HuH-7 (cell line): ENCODE measurements at places on chromosomes 6 and 20.

- DNase-seq = peak; percentile 17
Measured at GRCh38 chr6:138160329-138161087, 1.2 kb upstream of the ARFGEF3 start.

DNA sequence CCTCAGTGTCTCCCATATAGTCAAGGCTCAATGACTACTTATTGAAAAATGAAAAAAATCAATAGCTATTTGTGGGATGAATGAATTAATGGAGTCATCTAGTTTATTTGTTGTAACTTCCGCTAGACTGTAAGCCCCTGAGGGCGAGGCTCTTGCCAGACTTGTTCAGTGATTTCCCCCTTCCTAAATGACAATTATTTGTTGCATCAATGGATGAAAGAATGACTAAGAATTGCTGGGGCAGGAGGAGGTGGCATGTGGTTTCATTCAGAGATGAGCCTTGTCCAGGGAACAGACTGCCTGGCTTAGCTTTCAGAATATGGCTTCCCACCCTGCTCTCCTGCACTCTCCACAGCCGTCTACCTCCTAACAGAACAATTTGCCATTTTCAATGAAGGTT lies 1.1 kb upstream of the PRELID3B start:
- DNase-seq = no peak

DNA sequence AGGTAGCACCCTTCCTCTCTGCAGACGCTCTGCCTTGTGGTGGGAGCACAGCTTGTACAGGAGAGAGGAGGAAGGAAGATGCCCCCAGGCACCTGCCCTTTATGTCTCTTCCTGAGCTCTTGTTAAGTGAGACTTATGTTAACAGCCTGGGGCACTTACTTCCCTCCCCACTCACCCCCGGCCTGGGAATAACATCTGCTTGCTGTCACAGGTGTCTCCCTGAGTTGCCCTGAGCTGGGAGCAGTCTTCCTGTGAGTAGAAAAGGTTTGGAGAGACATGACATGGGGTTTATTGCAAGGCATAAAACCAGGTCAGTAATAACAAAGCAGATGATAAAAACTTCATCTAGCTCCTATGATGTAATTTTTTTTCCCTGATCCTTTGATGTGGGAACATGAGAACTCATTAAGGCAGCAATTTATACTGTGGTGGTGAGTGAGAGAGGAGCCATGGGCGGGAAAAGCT lies 1.9 kb downstream of the SSTR4 start:
- no peak for DNase-seq

DNA sequence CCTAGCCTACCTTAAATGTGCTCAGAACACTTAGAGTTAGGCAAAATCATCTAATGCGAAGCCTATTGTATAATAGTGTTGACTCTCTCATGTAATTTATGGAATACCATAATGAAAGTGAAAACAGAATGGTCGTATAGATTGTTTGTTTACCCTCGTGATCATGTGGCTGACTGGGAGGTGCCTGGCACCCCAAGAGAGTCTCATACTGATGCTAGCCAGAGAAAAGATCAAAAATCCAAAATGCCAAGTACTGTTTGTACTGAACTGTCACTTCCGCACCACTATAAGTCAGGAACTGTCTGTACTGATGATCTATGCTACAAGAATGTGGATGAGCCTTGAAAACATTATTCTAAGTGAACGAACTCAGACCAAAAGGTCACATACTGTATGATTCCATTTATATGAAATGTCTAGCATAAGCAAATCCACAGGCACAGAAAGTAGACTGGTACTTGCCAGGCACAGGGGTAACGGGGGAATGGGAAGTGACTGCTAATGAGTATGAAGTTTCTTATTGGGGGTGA lies 22.4 kb downstream of the ZMYND8 start:
- no peak for DNase-seq

DNA sequence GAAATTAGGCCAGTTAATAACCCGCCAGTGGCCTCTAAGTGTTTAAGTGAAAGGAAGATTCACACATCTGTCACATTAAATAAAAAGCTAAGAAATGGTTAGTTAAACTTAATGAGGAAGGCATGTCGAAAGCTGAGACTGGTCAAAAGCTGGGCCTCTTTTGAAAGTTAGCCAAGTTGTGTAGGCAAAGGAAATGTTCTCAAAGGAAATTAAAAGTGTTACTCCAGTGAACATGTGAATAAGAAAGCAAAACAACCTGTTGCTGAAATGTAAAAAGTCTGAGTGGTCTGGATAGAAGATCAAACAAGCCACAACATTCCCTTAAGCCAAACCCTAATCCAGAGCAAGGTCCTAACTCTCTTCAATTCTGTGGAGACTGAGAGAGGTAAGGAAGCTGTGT lies 10.9 kb upstream of the MTRF1L start:
- DNase-seq = no peak

DNA sequence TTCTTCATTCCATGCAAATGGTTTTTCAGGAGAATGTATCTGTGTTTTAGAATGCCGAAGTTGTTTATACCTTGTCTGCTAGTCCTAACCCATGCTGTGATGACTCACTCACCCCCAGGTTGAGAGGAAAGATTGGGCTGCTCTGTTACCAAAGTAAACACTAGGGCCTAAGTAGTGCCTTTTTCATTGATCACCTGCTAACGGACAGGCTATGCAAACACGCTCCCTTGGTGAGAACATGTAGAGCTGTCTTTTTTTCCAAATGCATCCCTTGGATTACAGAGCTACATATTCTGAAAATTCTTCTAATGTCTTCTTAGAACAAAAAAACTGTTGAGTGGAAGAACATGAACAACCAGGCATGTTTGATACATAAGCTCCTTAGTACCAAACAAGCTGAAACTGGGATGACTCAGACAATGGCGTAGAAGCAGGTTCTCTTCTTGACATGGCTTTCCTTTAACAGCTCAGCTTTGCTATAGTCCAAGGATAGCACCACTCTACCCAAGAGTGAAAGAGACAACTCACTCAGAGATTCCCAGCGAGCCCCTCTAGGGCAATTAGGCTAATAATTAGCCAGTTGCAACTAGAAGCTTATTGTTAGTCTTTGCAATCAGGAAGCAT lies 20.5 kb downstream of the PERP start:
- peak; percentile 64 for DNase-seq

DNA sequence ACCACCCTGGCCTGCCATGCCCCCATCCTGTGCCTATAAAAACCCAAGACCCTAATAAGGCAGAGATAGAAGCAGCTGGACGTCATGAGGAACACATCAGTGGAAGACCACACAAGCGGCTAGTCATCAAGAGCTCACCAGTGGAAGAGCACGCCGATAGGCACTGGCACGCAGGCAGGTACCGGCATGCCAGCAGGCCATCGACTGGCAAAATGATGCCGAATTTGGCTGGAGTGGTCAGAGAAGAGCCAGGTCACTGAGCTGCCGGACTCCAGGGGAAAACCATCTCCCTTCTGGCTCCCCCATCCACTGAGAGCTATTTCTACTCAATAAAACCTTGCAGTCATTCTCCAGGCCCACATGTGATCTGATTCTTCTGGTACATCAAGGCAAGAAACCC lies 227.6 kb upstream of the EXOC2 start:
- no peak for DNase-seq

DNA sequence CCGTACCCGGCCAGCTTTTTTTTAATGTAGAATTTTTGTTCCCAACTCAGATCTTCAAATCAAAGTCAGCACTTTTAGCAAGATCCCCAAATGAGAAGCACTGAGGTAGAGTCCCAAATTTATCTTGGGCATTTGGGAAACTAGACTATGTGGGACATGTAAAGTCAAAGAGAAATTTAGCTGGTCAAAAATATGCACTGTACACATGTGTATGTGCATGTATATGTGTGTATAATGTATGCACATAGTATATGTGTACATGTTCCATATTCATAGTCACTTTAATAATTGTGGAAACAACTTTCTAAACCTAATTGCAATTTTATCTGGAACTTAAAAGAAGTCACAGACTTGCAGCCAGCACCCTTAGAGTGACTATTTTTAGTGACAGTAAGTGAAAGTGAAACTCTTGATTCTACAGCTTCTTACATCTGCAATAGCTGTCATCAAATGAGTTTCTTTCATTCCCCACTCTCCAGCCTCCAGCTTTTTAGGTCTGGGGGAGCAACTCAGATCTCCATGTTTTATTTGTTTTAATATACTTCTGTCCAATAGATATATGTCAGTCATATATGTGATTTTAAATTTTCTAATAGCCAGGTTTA lies 53.6 kb downstream of the CDC40 start:
- no peak for DNase-seq

DNA sequence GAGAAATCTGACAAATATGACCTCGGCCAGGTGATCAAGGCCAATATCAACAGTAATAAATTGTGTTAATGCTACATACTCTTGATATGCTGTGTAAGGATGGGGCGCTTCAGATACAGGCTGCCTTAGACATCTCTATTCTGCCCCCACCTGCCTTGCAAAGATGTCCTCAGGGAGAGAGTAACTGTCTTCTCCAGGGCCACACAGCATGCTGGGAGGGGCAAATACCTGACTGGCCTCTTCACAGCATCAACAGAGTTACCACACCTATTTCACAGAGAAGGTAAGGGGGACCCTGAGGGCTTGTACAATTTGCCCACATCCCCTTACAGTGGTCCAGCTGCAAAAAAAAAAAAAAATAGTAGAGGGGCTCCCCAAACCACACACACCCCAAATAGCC lies 17.2 kb upstream of the KIAA1755 start:
- DNase-seq = no peak

DNA sequence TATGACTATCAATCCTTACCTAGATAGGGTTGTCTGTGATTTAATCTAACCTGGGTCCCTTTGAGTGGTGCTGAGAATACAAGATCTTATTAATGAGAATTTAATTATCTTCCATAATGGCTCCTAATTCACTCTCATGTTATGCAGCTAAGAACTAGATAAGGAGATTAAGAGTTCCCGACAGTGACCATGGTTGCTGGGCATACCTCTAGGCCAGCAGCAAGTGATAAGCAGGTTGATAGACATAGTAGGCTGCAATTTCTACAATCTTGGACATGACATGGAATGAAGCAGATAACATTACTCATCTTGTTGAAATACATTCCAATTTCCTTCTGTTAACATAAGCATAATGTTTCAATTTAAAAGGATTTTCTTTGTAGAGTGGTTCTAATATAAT lies 27.1 kb downstream of the SPACA1 start:
- no peak for DNase-seq

DNA sequence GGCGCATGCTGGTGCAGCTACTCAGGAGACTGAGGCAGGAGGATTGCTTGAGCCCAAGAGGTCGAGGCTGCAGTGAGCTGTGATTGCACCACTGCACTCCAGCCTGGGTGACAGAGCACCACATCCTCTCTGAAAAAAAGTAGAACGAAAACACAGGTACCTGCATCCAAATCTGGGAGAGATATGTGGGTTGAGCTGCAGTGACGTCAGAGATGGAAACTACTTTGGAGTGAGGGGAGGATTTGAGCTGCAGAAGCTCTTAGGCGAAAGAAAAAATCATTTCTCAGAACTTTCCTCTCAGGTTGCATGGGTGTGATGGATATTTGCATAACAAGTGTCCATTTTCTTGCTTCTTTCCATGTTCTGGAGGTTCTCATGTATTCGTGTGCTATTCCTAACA lies 4.0 kb upstream of the TULP1 start:
- no peak for DNase-seq

- DNase-seq = no peak
Measured at GRCh38 chr6:18485660-18486435, 98.7 kb downstream of the RNF144B start.

DNA sequence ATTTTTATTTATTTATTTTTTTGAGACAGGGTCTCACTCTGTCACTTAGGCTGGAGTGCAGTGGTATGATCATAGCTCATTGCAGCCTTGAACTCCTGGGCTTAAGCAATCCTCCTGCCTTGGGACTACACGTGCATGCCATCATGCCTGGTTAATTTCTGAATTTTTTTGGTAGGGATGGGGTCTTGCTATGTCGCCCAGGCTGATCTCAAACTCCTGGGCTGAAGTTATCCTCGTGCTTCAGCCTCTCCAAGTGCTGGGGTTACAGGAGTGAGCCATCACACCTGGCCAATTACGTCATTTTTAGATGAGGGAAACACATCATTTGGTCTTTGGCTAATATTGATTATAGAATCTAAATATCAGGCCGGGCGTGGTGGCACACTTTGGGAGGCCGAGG lies 32.1 kb downstream of the SOX4 start:
- no peak for DNase-seq

DNA sequence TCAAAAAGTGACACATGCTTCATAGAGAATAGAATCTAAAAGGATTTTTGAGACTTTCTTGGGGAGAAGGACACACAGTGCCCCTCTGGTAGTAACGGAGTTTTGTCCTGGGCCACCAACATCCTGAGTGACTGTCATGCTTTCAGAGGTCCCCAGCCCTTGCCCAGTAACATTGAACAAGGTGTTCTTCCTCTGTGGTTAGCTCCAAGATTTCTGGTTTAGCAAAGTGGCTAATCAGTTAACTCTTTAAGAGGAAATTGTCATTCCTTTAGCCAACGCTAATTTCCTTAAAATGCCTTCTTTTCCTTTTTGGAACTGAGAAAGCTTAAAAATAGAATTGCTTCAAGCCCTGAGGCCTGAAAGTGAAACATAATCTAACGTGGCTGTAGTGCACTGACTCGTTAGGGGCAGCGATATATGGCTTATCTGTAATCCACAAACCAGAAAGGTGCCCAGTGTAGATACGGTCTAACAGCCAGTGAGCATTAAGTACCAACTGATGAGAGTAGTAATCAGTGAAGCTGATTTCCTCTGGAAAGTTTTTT lies 7.8 kb downstream of the E2F3 start:
- DNase-seq = no peak

GRCh38 chr6:155374681-155375080 lies 60.4 kb upstream of the TFB1M start:
- DNase-seq = no peak

DNA sequence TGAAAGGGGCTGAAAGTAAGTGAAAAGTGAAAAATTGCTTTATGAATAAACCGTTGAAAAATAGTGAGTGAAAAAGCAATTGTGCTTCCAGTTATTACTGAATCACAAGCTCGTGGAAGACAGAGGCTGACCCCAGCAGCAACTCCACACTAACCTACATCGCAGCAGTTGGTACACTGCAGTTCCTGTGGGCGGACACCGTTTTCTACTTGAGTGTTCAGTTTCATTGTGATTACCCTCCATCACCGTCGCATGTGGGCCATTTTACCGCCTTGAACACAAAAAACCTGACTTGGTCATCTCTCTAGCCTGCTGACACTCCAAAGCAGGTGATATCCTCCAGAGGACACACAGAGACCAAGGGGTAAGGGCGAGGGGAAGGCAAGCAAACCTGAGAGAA lies 28.4 kb downstream of the PRDM1 start:
- no peak for DNase-seq

DNA sequence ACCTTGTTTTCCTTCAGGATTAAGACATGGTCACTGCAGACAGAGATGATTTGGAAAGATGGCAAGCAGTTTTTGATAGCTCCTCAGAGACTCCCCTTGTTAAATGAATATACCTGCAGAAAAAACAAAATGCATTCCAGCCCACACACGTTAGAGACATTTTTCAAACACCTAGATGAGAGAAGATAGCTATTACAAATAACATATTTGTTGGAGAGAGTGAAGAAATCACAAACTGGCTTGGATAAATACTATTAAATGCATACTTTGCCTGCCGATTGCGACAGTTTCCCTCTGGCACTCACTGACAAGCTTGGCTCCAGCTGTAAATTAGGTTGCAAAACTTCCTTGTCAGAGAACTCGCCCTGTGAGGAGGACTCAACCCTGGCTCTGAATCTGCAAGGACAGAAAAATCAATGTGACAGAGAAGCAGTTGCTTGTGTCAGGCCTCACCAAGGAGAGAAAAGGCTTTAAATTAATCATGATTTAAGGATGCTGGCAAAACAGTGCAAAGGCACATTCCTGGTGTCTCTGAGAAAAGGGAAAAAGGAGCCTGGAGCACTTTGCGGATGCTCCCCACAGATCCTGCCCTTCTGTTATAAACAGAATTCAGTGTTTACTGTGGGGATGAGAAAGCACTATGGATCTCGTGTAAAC lies 423.7 kb upstream of the MARCKS start:
- DNase-seq = peak; percentile 30
